ENCODE measurements at places on chromosomes 16 and 17.

- DNase-seq: no peak
Observed at GRCh38 chr16:57689762-57690558, 4.6 kb upstream of the DRC7 start.

GRCh38 chr17:74860229-74860871, 665 bp upstream of the GRIN2C start:
- DNase-seq: no peak

DNA sequence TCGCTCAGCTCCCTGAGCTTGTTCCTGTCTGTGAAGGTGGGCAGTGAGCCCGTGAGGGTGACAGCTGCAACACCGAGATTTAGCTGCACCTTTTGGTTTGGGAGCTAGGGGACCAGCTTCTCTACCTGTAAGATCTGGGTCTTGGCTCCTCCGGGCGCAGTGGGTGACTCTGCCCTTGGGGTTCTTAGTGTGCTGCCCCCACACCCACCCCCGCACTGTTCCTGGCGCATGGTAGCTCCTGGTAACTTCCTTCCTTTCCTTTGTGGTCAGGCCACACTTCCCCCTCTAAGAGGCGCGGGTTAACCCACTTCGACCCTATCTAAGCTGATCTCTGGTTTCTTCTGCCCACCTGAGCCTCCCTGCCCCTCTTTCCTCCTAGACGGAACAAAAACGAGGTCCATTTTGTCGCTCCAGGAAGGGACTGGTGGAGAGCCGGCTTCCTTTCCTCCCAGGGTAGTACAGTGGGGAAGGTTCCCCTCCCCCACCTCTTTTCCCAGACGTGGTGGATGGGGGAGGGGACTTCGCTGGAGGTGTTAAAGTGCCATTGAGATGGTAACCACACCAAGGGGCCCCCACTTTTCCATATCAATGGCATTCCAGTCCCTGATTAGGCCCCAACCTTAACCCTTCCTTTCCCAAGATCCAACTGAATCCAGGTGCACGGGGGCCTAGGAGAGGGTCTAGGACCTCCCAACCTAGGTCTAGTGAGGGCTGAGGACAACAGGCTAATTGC, 4.6 kb upstream of the CLDN9 start:
- no peak for DNase-seq

GRCh38 chr17:27376637-27377547, 79.4 kb upstream of the KSR1 start:
- DNase-seq: peak; percentile 38

- DNase-seq: peak; percentile 82
Observed at GRCh38 chr16:89711601-89712273, 9.0 kb downstream of the VPS9D1 start.

GRCh38 chr17:27751622-27752490, 48.5 kb downstream of the NOS2 start:
- no peak for DNase-seq

DNA sequence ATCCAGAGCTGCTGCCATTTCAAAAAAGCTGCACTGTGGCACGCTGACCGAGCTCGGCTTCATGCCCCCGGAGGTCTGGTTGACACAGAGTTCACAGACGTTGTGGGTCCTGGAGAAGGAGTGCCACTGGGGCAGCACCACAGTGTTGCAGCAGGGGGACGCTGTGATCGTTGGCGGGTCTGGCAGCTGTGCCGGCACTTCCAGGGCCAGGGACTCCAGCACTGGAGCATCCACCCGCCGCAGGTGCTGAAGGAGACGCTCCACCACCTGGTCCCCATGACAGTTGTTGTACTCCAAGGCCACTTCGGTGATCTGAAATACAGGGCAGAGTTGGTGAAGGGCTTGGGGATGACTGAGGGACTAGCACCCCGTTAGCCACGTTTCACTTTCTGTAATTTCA, 23.5 kb downstream of the SNN start:
- DNase-seq: no peak

- no peak for DNase-seq
Observed at GRCh38 chr16:17304491-17305119, 166.2 kb downstream of the XYLT1 start.

DNA sequence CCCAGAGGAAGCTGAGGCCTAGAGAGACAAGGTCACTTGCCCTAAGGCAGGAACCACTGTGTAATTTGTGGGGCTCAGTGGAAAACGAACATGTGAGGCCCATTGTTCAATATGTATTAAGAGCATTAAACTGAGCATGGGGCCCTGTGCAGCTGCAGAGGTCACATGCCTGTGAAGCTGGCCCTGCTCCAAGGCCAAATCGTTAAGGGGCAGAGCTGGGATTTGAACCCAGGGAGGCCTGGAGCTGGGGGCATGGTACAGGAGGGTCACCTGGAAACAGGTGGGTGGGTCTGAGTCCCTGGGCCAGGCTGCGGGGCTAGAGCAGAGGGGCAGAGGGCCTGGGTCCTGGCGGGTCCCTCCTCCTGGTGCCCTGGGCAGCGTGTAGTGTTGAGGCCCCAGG, 19.7 kb downstream of the C16orf74 start:
- no peak for DNase-seq

GRCh38 chr17:55717898-55718735, 4.5 kb downstream of the TMEM100 start:
- peak; percentile 44 for DNase-seq

- DNase-seq: no peak
Observed at GRCh38 chr17:35866341-35866950, 2.2 kb downstream of the HEATR9 start.

DNA sequence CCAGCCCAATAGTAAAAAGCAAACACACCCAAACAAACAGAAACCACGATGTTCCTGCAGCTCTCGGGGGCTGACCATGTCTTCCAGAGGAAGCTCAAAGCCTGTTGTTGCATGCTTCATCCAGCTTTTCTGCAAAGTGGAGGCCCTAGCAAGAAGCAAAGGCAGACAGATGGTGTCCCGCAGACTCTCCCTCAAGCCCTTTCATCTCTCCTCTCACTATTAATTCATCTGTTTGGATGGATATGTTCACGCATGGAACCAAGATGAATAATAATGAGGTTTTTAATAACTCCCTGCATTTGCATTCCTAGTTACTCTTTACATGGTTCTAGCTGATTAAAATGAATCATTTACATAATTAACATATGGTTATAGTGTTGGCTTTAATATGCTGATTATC, 36.6 kb downstream of the RBFOX1 start:
- DNase-seq: no peak

- DNase-seq: no peak
Observed at GRCh38 chr17:61461967-61462718, 9.9 kb downstream of the TBX4 start.

DNA sequence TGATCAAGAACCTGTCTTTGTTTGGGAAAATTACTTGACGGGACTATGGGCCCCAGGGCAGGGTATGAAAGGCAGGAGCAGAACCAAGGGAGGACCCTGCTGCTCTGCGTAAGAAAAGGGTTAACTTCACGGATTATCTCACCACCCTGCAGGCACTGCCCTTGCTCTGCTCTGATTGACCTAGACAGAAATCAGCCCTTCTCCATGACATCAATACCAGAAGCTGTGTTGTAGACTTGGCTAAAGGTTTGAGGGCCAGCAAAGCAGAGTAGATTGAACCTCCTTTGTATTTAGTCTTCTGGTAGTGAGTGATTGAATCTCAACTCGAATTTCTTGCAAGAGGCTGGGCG, 52.9 kb upstream of the ETV4 start:
- no peak for DNase-seq

- no peak for DNase-seq
Observed at GRCh38 chr16:72930396-72930795, 117.5 kb downstream of the ZFHX3 start.

GRCh38 chr17:76524598-76525512, 12.7 kb downstream of the CYGB start:
- no peak for DNase-seq

DNA sequence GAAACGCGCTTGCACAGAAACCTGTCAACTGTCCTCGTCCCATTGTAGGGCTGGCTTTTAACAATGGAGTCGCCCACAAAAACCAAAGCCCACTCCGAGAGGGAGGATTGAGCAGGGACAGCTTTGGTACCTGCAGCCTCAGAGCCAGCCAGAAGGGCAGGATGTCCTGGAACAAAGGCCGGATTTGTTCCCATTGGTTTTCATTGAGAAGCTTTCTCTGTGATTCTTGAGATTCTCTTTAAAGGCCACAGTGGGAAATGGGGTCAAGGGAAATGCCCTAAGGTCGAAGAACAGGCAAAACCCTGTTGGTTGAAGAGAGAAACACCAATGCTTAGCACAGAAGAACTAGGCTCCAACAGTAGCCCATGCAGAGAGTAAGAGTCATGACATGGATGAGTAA, 65.4 kb downstream of the C16orf78 start:
- no peak for DNase-seq

DNA sequence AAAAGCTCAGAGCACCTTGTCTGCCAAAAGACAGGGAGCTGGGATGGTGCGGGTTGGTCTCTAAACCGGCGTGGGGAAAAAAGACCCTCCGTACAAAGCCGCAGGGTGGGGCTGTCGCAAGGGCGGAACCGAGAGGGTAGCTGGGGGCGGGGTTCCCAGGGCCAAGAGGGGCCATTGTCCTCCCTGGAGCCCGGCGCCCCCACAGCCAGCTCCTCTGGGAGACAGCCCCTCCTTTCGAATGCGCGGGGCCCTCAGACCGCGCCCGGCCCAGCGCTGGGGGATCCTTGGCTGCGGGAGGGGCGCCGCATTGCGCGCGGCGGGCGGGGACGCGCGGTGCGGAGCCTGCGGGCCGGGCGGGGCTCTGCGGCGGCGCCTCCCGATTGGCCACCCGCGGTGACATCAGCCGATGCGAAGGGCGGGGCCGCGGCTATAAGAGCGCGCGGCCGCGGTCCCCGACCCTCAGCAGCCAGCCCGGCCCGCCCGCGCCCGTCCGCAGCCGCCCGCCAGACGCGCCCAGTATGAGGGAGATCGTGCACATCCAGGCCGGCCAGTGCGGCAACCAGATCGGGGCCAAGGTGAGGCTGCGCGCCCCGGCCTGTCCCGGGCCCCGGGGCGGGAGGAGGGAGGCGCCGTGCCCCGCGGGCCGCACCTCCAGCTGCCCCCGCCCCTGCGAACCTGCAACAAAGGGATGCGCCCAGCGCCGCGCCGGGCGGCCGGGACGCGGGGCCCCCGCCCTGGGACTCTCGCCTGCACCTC, at the start of gene TUBB3:
TUBB3 (plus strand) TSS at position 459 of the 756 bp plus-strand sequence; CDS start at position 519, 60 bp downstream.
- peak; percentile 96 for DNase-seq

DNA sequence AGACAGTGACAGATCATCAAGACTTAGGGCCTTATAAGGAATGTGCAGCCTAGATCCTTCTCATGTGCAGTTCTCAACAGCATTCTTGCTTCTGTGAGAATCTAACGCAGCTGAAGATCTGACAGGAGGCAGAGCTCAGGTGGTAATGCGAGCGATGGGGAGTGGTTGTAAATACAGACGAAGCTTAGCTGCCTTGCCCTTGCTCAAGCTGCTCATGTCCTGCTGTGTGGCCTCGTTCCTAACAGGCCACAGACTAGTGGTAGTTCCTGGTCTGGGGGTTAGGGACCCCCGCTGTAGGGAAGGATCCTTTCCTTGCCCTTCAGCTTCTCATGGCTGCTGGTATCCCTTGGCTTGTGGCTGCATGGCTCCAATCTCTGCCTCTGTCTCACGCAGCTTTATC, 10.3 kb upstream of the NTN1 start:
- no peak for DNase-seq

GRCh38 chr16:61195006-61195405, 841.2 kb downstream of the CDH8 start:
- no peak for DNase-seq

GRCh38 chr16:19748389-19749168, 30.5 kb downstream of the IQCK start:
- DNase-seq: no peak

DNA sequence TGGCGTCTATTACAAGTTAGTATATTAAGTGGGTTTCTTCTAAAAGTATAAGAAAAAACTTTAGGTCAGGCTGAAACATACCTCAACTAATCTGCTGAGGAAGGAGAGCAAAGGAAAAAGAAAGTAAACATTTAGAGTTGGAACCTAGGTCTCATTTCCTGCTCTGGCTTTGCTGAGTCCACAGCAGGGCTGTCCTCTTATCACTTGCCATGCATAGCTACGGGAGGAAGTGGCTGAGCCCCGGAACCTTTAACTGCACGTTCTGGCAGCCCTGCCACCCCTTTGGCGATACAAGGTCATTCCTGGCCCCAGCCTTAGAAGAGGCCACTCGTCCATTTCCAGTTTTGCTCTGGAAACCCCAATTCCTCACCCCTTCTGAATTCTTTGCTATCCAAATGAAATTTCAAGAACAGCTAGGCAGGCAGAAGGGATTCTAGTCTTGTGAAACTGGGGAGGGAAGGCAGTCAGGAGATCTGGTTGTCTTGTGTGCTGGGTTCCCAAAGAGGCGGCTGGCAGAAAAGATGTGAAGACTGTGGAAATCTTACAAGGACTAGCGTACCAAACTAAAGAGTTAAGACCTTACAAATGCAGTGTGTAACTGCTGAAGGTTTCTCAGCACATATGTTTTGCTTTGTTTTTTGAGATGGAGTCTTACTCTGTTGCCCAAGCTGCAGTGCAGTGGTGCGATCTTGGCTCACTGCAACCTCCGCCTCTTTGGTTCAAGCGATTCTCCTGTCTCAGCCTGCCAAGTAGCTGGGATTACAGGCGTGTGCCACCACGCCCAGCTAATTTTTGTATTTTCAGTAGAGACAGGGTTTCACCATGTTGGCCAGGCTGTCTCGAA, 19.1 kb downstream of the WIPI1 start:
- DNase-seq: peak; percentile 17

GRCh38 chr16:4520913-4521312, 17.7 kb downstream of the CDIP1 start:
- DNase-seq: no peak

GRCh38 chr16:6698548-6698947, 634.1 kb upstream of the RBFOX1 start:
- no peak for DNase-seq

DNA sequence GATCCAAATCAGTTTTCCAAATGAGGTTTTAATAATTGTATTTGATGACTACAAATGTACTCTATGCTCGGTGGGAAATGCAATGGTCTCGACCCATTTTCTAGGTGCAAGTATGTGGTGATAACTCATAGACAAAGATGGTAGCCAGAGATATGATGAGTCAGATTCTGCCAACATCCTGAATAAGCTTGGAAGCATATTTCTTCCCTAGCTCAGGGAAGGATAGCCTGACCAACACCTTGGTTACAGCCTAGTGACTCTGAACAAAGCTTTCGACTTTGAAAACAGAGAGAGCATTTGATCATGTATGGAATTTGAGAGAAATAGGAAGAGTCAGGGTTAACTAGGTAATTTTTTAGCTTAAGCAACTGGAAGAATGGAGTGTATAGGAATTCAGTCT, 128.3 kb upstream of the MYOCD start:
- DNase-seq: no peak

- no peak for DNase-seq
Observed at GRCh38 chr17:50923611-50924010, 57.5 kb upstream of the TOB1 start.

- no peak for DNase-seq
Observed at GRCh38 chr17:64627797-64628196, 34.3 kb downstream of the SMURF2 start.

DNA sequence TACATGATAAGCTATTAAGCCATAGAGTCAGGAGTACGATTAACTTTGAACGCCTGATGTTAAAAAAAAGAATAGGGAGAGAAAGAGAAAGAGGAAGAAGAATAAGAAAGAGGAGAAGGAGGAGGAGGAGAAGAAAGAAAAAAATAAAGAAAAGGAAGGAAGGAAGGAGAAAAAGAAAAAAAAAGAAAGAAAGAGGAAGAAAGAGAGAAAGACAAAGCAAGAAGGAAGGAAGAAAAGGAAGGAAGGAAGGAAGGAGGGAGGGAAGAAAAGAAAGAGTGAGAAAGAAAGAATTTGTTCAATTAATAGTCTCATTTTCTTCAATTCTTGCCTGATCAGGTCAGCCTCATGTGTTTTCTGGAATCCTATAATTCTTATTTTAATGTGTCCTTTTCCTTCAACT, 33.7 kb downstream of the HS3ST2 start:
- no peak for DNase-seq
